ENCODE measurements at places on chromosomes 5 and 9. TPM values are rescaled to one million over a fixed set of nuclear protein-coding genes. Genes with fewer than 3 reads are reported as not detected.

The NRG2 gene
- total RNA-seq, result 0.12 TPM

The FBXO4 gene
- total RNA-seq, result 17.3 TPM

The ALDH1A1 gene
- total RNA-seq, result 0.95 TPM

The EGFLAM gene
- not detected for total RNA-seq

The FIBCD1 gene
- not detected for total RNA-seq

The LRRC70 gene
- 4.5 TPM for total RNA-seq

The IARS1 gene
- 89.5 TPM for total RNA-seq

The TSSK1B gene
- not detected for total RNA-seq

The SURF4 gene
- total RNA-seq, result 107 TPM

GRCh38 chr9:69611221-69611620, 61.0 kb downstream of the APBA1 start:
- no peaks in the 10 kb centered on the region for H3K36me3 ChIP-seq
- DNase-seq, result no peak
- no peaks in the 10 kb centered on the region for H3K27me3 ChIP-seq
- no peaks in the 10 kb centered on the region for H3K4me1 ChIP-seq
- H3K27ac ChIP-seq, result no peak overlapping the region

GRCh38 chr5:135310328-135310989, 88.6 kb downstream of the MACROH2A1 start:
- no peak overlapping the region for H3K4me3 ChIP-seq
- no peaks in the 10 kb centered on the region for H3K27me3 ChIP-seq
- no peak for DNase-seq
- H3K27ac ChIP-seq, result no peak overlapping the region

DNA sequence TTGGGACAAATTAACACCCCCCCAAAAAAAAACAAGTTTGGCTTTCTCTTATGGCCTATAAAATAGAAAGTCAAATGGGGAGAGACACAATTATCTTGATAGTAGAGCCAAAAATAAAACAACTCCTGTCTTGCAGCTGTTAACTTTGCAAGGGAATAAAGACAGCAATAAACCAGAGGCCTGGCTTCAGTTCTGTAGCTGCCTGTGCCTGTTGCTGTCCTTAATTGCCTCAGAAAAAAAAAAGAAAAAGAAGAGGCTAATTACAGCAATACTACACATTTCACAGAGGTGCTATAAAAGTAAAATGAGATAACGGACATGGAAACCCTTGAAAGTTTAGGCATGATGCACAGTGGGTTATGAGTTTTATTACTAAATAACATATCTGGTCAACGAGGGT, 170.7 kb upstream of the IRX1 start:
- no peaks in the 10 kb centered on the region for H3K27me3 ChIP-seq
- no peaks in the 10 kb centered on the region for H3K4me1 ChIP-seq
- H3K4me3 ChIP-seq, result no peak overlapping the region

- H3K36me3 ChIP-seq, result peaks cover 10% of the 10 kb centered on the region
- H3K4me1 ChIP-seq, result peaks cover 5% of the 10 kb centered on the region
- no peaks in the 10 kb centered on the region for H3K27me3 ChIP-seq
- peak; percentile 38 for DNase-seq
- no peak overlapping the region for H3K4me3 ChIP-seq
- H3K27ac ChIP-seq, result peak overlapping the region; percentile 55
Measured at GRCh38 chr9:21812946-21813568, 10.6 kb downstream of the MTAP start.

DNA sequence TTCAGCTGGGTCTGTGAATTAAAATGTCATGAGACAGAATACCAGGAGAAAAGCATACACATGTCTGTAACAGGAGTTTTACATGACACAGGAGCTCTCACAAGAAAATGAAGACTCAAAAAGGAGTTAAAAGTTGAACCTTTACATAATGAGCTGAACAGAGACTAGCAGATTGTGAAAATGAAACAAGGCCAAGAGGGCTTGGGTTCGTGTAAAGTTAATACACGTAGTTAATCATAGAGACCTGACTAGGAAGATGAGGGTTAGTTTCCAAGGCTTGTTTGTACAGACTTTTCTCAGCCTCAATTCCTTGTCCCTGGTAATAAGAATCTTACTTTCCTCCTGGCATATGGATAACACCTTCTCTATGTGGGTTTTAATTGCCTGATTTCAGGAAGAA, 1294.0 kb downstream of the MAT2B start:
- H3K4me3 ChIP-seq, result no peak overlapping the region
- no peak for DNase-seq
- H3K27ac ChIP-seq, result no peak overlapping the region
- H3K4me1 ChIP-seq, result no peaks in the 10 kb centered on the region

- H3K4me3 ChIP-seq, result no peak overlapping the region
- peaks cover 12% of the 10 kb centered on the region for H3K27me3 ChIP-seq
- no peaks in the 10 kb centered on the region for H3K36me3 ChIP-seq
Measured at GRCh38 chr9:135032868-135033460, 54.5 kb upstream of the OLFM1 start.

GRCh38 chr5:92505145-92505544, 1075.9 kb downstream of the NR2F1-AS1 start:
- H3K4me3 ChIP-seq, result no peak overlapping the region
- no peaks in the 10 kb centered on the region for H3K36me3 ChIP-seq
- no peak overlapping the region for H3K27ac ChIP-seq

GRCh38 chr9:75200892-75201470, 112.7 kb downstream of the OSTF1 start:
- no peak for DNase-seq
- no peaks in the 10 kb centered on the region for H3K36me3 ChIP-seq
- H3K4me1 ChIP-seq, result no peaks in the 10 kb centered on the region

DNA sequence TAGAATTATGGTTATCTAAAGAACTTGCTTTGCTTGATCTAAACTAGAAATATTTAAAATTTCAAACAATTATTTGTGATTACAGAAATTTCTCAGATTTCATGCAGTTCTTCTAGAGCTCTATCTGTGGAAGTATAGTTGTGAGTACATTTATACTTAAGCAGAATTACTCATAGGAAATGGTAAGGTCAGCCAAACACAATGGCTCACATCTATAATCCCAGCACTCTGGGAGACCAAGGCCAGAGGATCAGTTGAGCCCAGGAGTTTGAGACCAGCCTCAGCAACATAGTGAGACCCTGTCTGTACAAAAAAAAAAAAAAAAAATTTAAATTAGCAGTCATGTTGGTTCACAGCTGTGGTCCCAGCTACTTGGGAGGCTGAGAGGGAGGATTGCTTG, 71.0 kb downstream of the INVS start:
- H3K27ac ChIP-seq, result no peak overlapping the region
- no peaks in the 10 kb centered on the region for H3K27me3 ChIP-seq
- DNase-seq, result no peak
- H3K36me3 ChIP-seq, result no peaks in the 10 kb centered on the region
- H3K4me3 ChIP-seq, result no peak overlapping the region

DNA sequence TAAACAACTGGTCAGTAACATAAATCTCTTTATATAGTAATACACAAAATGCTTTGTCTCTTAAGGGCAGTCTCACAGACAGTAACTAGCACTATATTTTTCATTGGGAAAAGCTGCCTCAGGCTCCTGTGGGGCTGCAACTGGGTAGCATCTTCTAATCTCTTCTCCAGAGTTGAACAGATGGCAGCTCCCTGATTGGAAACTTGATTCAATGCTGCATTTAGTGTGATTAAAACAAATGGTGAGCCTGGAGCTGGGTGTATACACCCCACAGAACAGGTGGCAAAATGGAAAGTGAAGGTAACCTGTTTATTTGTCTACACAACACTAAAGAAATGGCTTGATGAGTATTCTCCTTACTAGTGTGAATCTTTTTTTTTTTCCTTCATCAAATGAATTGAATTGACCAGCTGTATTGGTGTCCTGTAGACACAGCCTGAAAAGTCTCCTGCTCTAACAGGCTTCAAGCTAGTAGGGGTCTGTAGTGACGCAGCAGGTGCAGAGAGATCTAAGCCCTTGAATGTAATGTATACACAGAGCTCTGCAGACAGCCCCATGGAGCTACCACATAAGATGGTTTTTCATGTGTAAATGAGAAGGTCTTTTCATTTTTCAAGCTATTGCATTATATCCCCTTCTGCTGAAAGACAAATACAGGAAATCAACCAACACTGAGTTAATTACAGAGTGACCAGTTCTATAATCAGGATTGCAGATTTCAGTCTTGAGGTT, 43.3 kb downstream of the IZUMO3 start:
- H3K27me3 ChIP-seq, result no peaks in the 10 kb centered on the region
- H3K4me1 ChIP-seq, result no peaks in the 10 kb centered on the region
- H3K36me3 ChIP-seq, result no peaks in the 10 kb centered on the region
- no peak for DNase-seq

DNA sequence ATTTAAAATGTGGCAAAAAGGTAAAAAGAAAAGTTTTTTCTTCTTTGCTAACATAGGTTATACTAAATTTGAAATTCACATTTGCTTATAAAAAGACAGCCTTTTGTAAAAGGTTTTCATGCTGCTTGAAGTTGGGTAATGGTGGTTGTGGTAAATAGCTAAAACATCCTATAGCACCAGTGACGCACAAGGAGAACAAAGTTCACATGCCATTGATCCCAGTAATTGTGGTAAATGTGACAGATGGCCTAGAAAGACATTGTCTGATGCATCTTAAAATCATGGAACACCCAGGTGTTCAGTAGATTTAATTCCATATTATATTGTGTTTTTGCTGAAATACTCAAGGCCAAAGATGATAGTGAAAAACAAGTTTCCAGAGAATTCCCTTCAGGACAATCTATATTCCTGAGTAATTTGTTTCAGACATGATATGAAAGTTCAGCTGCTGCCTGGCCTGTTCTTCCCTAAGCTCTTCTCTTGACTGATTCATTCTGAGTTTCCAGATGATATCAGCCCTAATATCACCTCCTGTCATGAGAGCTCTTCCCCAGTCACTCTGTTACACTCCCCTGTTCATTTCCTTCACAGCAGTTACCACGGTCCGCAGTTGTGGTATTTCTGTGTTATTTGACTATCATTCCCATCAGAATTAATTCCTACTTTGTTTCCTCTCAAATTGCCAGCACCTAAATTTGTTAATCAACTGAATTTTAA, 4.6 kb upstream of the FBXL17 start:
- no peak overlapping the region for H3K4me3 ChIP-seq
- no peaks in the 10 kb centered on the region for H3K36me3 ChIP-seq
- no peaks in the 10 kb centered on the region for H3K27me3 ChIP-seq
- no peak overlapping the region for H3K27ac ChIP-seq
- DNase-seq, result no peak

DNA sequence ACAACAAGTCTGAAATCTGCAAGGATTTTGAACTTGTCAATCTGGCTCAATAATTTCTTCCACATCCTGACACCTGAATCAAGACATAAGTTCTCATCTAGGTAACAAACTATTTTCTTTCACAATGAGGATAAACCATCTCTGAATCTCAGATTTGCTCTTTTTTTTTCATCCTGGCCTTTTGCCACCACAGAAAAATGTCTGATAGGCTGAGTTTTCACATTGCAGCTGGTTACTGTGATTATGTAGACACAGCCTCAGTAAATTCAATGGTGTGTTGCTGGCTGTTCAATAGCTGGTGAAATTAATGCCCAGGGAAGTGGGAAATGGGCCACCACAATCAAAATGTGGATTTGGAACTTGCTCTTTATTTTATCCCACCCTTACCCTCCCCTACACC, 2.8 kb upstream of the ADRA1B start:
- no peak for DNase-seq
- peaks cover 10% of the 10 kb centered on the region for H3K4me1 ChIP-seq
- no peak overlapping the region for H3K4me3 ChIP-seq
- no peaks in the 10 kb centered on the region for H3K36me3 ChIP-seq

DNA sequence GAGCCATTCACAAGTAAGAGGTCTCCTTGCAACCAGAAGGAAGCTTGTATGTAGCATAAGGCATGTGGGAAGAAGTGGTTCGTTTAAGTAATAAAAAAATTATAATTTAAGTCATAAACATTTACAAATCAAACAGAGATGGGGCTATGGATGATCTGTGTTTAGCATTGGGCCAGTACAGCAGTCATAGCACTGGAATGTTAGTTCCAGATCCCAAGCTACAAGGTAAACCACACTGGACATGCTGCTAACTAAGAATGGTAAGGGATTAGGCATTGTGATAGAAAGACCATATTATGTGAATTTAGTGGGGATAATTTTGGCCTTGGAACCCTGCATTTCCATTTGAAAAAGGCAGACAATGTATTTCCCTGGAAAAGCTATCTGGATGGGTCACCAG, 170.4 kb upstream of the KCNN2 start:
- H3K27ac ChIP-seq, result no peak overlapping the region
- no peak for DNase-seq
- H3K4me1 ChIP-seq, result no peaks in the 10 kb centered on the region
- H3K36me3 ChIP-seq, result no peaks in the 10 kb centered on the region
- H3K27me3 ChIP-seq, result no peaks in the 10 kb centered on the region

DNA sequence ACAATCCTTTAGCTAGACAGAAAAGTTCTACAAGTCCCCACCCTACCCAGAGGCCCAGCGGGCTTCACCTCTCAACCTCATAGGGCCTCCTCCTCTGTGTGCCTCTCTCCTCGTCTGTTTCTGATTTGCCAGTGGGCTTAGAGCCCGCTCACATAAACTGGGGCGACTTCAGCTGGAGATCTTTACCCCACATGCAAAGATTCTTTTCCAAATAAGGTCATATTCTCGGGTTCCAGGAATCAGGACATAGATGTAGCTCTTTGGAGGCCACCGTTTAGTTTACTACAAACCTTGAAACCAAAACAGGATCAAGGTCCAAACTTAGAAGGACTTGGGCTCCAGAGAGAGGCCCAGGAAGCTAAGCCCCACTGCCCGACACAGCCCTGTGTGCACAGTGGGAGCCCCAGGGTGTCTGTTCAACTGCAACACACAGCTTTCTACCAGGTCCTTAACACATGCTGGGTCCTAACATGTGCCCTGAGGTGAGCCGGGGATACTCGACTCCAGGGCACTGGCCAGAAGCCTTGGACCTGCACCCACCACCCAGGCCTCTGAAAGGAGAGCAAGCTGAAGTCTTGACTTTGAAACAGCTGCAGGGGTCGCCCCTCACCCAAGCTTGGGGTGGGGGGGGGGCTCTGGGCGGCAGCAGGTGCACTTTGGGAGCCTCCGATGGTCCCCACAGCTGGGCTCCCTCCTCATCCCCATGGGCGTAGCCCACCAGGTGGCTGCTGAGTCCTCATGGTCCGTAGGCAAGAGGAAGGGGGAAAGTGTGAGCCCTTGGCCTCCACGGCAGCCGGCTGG, 26.8 kb upstream of the SLC12A7 start:
- H3K4me1 ChIP-seq, result peaks cover 8% of the 10 kb centered on the region
- no peaks in the 10 kb centered on the region for H3K36me3 ChIP-seq
- H3K27ac ChIP-seq, result no peak overlapping the region
- DNase-seq, result no peak

DNA sequence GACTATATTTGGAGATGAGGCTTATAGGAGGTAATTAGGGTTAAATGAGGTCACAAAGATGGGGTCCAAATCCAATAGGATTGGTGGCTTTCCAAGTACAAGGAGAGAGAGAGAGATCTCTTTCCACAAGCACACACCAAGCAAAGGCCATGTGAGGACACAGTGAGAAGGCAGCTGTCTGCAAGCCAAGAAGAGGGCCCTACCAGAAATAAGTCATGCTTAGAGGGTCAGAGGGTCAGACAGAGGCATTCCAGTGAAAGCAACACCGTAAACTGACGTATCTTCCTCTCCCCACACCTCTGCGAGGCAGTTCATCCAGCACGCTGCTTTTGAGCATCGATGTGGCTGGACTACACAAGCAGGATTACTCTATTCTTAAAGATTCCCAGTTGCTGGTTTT, 87.9 kb downstream of the SLC1A3 start:
- no peaks in the 10 kb centered on the region for H3K36me3 ChIP-seq
- no peaks in the 10 kb centered on the region for H3K4me1 ChIP-seq
- no peak overlapping the region for H3K27ac ChIP-seq
- no peak for DNase-seq
- H3K4me3 ChIP-seq, result no peak overlapping the region

GRCh38 chr5:126651013-126651577, 50.3 kb downstream of the PHAX start:
- no peak overlapping the region for H3K4me3 ChIP-seq
- no peaks in the 10 kb centered on the region for H3K4me1 ChIP-seq
- no peak overlapping the region for H3K27ac ChIP-seq
- peaks cover 6% of the 10 kb centered on the region for H3K27me3 ChIP-seq
- H3K36me3 ChIP-seq, result no peaks in the 10 kb centered on the region
- DNase-seq, result no peak
